ENCODE measurements at places on chromosomes 16 and 17.
A peak's percentile ranks its signal among the peaks of the same experiment; 100 is the strongest.

- DNase-seq, result no peak
- H3K4me1 ChIP-seq, result peaks cover 4% of the 10 kb centered on the region
- peaks cover 7% of the 10 kb centered on the region for H3K27me3 ChIP-seq
- no peak overlapping the region for H3K27ac ChIP-seq
These were observed 15.7 kb downstream of the TMIGD1 start for GRCh38 chr17:30318155-30318554.

- no peaks in the 10 kb centered on the region for H3K4me1 ChIP-seq
- no peak overlapping the region for H3K27ac ChIP-seq
- peaks cover 24% of the 10 kb centered on the region for H3K27me3 ChIP-seq
- H3K4me3 ChIP-seq, result no peak overlapping the region
- H3K36me3 ChIP-seq, result peaks cover 2% of the 10 kb centered on the region
- no peak for DNase-seq
These were observed 21.3 kb upstream of the MFSD6L start for GRCh38 chr17:8820311-8821010.

DNA sequence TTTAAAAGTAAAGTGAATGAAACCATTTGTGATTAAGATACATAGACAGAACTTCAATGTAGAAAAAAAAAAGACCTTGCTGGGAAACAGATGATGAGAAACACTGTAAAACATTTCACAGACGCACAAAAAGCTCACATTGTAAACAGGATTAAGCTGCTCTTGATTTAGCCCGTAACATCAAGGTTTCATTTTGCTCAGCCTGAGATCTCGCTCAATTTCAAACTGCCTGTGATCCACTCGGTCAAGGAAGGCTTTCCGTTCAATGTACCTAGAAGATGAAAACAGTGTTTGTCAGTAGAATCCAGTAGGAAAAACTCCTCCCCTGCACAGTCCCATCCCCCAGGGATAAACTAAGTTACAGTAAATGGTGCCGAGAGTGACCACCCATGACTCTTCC lies 42.3 kb upstream of the BCAR1 start:
- peaks cover 60% of the 10 kb centered on the region for H3K27me3 ChIP-seq
- no peak overlapping the region for H3K4me3 ChIP-seq
- H3K4me1 ChIP-seq, result peaks cover 6% of the 10 kb centered on the region

- no peak overlapping the region for H3K27ac ChIP-seq
These were observed 4.6 kb upstream of the DYNLRB2 start for GRCh38 chr16:80536238-80536637.

DNA sequence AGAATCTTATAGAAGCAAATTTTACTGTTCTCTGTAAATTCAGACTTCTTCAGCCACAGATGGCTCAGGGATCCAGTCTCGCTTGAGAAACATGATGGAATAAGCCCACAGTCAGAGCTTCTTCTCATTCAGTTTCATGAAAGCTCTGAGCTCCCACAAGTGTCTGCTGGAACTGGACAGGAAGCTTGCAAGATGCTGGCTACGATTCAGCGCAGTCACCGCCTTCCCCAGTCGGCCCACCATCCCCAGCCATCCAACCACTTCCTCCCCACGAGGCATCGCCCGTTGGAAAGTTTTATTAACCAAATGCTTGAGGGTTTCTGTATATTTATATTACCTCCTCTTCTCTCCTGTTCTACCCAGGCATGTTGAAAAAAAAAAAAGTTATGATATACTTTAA lies 171.7 kb downstream of the ZFHX3 start:
- peak overlapping the region; percentile 68 for H3K27ac ChIP-seq
- H3K4me3 ChIP-seq, result no peak overlapping the region
- H3K4me1 ChIP-seq, result peaks cover 23% of the 10 kb centered on the region
- DNase-seq, result peak; percentile 53

GRCh38 chr17:70336411-70336810 lies 167.1 kb downstream of the KCNJ2 start:
- H3K27me3 ChIP-seq, result no peaks in the 10 kb centered on the region
- H3K4me1 ChIP-seq, result no peaks in the 10 kb centered on the region
- DNase-seq, result no peak
- H3K36me3 ChIP-seq, result no peaks in the 10 kb centered on the region

GRCh38 chr17:74454197-74455024 lies 12.0 kb upstream of the CD300A start:
- no peak for DNase-seq
- H3K27me3 ChIP-seq, result peaks cover 90% of the 10 kb centered on the region
- peaks cover 47% of the 10 kb centered on the region for H3K4me1 ChIP-seq
- no peak overlapping the region for H3K4me3 ChIP-seq

DNA sequence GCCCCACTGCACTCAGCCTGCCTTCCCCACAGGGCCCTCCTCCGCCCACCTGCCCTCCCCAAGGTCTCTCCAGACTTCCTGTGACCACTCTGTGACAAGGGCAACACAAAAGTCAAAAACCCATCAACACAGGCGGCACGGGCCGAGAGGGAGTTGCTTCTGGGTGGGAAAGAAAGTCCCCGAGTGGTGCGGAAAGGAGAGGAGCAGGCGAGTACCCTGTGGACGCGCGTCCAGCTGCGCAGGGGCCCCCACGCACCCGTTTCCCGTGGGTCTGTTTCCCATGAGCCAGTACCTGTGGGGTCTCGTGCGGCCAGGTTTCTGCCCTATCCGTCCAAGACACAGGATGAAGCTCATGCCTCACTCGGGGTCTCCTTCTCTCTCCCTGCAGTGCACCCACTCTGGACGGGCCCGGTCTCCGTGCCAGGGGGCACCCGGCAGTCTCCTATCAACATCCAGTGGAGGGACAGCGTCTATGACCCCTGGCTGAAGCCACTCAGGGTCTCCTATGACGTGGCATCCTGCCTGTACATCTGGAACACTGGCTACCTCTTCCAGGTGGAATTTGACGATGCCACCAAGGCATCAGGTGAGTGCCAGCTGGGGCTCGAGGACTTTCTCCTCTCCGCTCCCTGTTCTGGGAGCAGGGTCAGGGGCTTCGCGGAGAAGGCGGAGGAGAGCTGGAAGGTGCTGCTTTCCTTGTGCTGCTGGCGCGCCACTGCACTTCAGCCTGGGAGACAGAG lies 12.2 kb downstream of the CD2BP2 start:
- no peaks in the 10 kb centered on the region for H3K36me3 ChIP-seq
- H3K27ac ChIP-seq, result no peak overlapping the region
- DNase-seq, result no peak
- H3K4me3 ChIP-seq, result no peak overlapping the region
- peaks cover 9% of the 10 kb centered on the region for H3K4me1 ChIP-seq
- no peaks in the 10 kb centered on the region for H3K27me3 ChIP-seq

DNA sequence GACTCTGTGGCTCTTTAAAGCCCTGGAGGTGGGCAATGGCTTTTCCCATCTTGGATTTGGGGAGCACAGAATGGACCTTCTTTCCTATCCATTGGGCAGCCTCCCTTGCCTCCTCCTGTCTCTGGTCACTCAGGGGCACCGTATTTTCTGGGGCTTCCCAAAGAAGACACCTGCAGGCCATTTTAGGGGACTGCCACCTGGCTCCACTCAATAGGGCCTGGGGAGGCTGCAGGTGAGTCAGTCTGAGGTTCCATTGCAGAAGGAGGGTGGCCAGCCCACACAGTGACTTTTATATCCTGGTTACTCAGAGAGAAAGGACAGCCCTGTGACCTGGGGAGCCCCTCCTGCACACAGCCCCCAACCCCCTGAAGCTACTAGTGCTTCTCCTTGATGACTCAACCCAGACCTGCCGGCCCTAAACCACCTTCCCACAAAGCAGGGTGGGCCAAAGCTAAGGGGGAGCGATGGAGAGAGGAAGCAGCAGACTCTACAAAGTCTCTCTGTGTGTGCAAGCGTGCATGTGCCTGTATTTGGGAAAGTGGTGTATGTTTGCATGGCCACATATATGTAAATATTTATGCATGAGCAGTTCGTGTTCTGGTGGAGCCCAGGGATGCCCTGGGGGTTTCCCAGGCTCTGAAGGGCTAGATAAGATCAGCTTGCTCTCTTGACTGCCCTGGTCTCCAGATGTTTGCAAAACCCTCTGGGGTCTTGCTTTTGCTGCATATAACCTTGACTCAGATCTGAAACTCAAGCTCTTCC lies 5.0 kb downstream of the CX3CL1 start:
- DNase-seq, result no peak
- peaks cover 7% of the 10 kb centered on the region for H3K27me3 ChIP-seq
- H3K36me3 ChIP-seq, result no peaks in the 10 kb centered on the region
- no peaks in the 10 kb centered on the region for H3K4me1 ChIP-seq
- H3K27ac ChIP-seq, result no peak overlapping the region

DNA sequence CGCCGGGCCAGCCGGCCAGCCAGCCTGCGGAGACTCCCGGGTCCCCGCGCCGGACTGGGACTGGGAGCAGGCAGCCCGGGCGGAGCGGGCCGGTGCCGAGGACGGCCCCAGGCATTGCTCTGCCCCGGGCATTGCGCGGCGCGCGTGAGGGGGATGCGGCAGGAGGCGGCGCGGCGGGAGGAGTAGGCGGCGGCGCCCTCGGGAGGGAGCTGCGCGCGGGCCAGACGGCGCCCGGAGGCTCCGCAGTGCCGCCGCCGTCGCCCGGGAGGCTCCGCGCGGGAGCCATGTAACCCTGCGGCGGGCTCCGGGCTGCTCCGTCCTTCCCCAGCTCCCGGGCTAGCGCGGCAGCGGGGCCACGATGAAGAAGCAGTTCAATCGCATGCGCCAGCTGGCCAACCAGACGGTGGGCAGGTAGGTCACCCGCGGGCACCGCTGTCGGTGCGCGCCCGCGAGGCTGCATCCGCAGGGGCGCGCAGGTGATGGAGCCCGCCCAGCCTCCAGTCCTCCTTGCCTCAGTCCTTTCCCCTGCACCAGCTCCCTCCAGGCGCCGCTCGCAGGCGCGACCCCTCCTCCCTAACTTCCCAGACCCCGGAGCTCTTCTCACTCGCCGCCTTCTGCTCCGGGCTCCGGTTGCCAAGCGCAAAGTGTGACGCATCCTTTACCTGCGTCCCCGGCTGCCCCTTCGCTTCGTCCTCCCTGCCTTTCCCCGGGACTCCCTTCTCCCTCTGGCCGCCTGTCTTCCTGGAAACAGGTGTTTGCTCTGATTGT lies at the start of gene ARHGAP44:
TSS of gene ARHGAP44 (plus strand) at position 18 of the 768 bp plus-strand sequence. CDS start at position 359, 341 bp downstream.
- DNase-seq, result no peak
- peak within 1 kb of the TSS; percentile 63 for H3K4me3 ChIP-seq
- no peak within 1 kb of the TSS for H3K27ac ChIP-seq

DNA sequence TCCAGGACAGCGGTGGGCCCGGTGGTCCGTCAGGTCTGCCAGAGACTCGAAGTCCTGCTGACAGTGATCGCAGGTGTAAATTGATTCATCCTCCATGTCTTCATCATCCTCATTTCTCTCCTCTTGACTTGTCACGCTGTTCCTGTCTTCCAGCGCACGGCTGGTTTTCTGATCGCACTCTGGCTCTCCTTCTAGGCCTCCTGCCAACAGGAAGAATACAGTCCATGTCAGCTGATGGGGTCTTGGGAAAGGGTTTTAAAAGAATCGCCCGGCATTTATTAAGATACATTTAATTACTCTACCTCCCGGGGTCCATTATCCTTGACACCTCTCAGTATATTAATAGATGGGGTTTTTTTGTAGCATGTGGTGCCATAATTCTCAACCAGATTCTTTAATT lies 125.1 kb downstream of the ZNF423 start:
- no peaks in the 10 kb centered on the region for H3K4me1 ChIP-seq
- no peak for DNase-seq
- no peaks in the 10 kb centered on the region for H3K36me3 ChIP-seq
- no peak overlapping the region for H3K4me3 ChIP-seq
- H3K27ac ChIP-seq, result no peak overlapping the region

- H3K27ac ChIP-seq, result no peak overlapping the region
- DNase-seq, result no peak
- H3K27me3 ChIP-seq, result peaks cover 31% of the 10 kb centered on the region
- peaks cover 9% of the 10 kb centered on the region for H3K4me1 ChIP-seq
- no peaks in the 10 kb centered on the region for H3K36me3 ChIP-seq
- H3K4me3 ChIP-seq, result no peak overlapping the region
These were observed 10.1 kb upstream of the SLC25A39 start for GRCh38 chr17:44334727-44335126.

DNA sequence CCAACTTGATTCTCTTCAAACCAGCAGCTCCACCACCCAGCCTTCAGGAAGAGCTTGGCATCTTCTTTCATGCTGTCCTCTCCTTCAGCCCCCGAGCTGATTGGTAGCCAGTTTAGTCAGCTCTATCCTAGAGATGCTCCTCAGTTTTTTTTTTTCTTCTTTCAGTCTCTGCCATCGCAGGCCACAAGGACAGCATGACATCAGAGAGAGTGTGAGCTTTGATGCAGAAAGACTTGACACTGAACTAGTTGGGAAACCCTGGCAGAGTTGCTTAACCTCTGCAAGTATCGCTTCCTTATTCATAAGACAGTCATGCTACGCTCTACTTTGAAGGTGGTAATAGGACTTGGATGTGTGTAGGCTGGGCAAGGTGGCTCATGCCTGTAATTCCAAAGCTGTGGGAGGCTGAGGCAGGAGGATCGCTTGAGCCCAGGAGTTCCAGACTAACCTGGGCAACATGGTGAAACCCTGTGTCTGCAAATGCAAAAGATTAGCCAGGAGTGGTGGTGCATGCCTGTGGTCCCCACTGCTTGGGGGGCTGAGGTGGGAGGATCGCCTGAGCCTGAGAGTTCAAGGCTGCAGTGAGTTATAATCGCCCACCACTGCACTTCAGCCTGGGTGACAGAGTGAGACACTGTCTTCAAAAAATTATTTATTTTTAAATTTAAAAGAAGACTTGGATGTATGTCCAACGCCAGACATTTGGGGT lies 2.6 kb downstream of the CD300LB start:
- H3K27me3 ChIP-seq, result peaks cover 79% of the 10 kb centered on the region
- no peak overlapping the region for H3K4me3 ChIP-seq
- no peak for DNase-seq
- no peaks in the 10 kb centered on the region for H3K36me3 ChIP-seq
- H3K27ac ChIP-seq, result no peak overlapping the region

DNA sequence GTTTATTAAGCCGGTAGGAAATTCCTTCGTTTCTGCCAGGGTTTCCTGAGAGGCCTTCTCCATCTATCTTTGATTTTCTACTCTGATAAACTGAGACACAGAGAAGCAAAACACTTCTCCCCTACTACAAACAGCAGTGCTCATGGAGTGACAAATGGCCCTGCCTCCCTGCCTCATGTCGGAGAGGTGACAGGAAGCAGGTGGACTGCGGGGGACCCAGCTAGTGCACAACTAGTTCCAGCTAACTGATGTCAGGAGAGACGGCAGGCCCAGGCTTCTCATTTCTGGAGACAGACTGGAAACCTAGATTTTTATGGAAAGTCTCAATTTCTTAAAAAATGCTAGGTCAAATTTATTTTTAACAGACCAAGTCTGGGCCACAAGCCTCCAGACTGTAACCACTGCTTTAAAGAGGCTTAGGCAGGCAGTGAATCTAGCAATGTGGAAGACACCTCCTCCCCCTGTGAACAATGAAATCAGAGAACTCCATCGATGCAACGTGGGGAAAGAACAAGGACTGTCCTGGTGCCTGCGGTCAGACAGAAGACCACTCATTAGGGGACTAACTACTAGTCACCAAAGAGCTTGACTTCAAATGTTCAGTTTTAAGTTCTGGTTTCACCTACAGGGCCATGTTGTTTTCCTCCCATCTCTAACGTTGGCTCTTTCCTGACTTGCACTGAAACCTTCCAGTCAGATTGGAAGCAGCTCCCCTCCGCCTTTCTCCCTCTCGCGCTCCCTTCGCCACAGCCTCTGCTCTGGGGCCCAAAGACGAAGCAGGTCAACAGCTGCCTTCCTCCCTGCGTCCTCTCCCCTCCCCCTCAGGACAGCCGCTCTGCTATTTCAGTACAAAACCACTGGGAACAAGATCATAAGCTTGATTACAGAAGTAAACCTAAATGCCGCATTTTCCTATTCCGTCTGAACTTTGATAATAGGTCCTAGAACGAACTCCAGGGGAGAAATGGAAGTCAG lies 17.6 kb downstream of the GTF3C1 start:
- peaks cover 7% of the 10 kb centered on the region for H3K4me1 ChIP-seq
- DNase-seq, result no peak
- no peak overlapping the region for H3K4me3 ChIP-seq
- peaks cover 58% of the 10 kb centered on the region for H3K36me3 ChIP-seq
- H3K27me3 ChIP-seq, result no peaks in the 10 kb centered on the region

GRCh38 chr17:55356434-55357328 lies 65.0 kb downstream of the MMD start:
- no peak overlapping the region for H3K4me3 ChIP-seq
- peak; percentile 85 for DNase-seq
- H3K27me3 ChIP-seq, result peaks cover 20% of the 10 kb centered on the region
- H3K27ac ChIP-seq, result no peak overlapping the region
